ENCODE measurements at places on chromosomes 4 and X. TPM values are rescaled to one million over a fixed set of nuclear protein-coding genes. Genes with fewer than 3 reads are reported as not detected.

- peak; percentile 48 for DNase-seq
These were observed 80.4 kb upstream of the GPC4 start for GRCh38 chrX:133495464-133496391.

GRCh38 chr4:185213877-185214276 lies 4.5 kb downstream of the SNX25 start:
- no peak for DNase-seq

- DNase-seq = no peak
These were observed 325.6 kb downstream of the ARHGAP10 start for GRCh38 chr4:148057516-148057915.

GRCh38 chrX:125319646-125320521 lies at the start of gene TEX13C:
TSS of gene TEX13C (plus strand) at chrX:125319871. CDS start at chrX:125320120, 249 bp downstream.
- DNase-seq = no peak

GRCh38 chr4:56078866-56079265 lies 130.1 kb downstream of the CEP135 start:
- DNase-seq = no peak

- DNase-seq = no peak
These were observed 9.2 kb downstream of the NHSL2 start for GRCh38 chrX:71919886-71920285.

DNA sequence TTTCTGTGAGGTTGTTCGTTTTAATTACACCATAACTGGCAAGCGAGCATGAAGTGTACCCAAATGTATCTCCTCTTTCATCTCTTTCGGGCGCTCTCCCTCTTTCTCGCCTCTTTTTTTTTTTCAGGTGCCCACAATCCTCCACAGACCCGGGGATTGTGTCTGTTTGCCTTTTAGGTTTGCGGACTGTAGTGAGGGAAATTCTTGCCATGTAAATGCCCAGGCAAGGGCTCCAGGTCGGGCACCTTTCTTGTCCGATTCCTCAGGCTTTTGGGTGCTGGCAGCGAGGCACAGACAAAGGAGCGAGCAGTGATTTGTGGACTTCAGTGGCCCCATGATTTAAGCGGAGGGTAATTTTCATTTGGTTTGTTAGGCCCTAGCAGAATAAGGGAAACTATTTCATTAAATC lies 1.1 kb upstream of the PHOX2B start:
- DNase-seq = no peak

GRCh38 chr4:142318280-142318679 lies 527.8 kb downstream of the INPP4B start:
- DNase-seq = no peak

GRCh38 chr4:82588771-82589270 lies 27.0 kb upstream of the TMEM150C start:
- no peak for DNase-seq

- DNase-seq = no peak
These were observed 85.9 kb downstream of the ZAR1 start for GRCh38 chr4:48575964-48576363.

- peak; percentile 73 for DNase-seq
These were observed 2.9 kb downstream of the LETM1 start for GRCh38 chr4:1852904-1853623.

GRCh38 chrX:110743679-110744340 lies 51.8 kb downstream of the CHRDL1 start:
- DNase-seq = no peak

DNA sequence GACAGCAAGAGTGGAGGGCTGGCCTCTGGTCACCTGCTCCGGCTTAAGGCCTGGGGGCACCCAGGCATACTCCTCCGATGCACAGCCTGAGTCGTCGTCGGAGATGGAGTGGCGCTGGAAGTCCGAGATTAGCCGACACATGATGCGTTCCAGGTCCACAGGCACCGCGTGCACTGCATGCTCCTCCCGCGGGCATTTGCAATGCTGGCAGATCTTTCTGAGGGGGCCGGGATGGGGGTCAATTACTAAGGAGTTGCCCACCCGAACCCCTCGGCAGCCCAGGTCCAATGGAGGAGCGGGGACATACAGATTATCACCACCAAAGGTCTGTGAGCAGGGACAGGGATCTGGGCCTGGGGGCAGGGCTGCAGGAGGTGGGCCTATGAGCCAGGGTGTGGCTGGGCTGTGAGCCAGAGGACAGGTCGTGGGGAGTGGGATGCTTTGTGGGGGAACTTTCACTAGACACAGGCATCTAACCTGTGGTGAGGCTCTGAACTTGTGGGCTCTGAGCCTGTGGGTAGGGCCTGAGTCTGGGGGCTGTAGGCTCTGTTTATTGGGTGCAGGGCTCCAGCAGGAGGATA lies 2.4 kb downstream of the PRICKLE3 start:
- no peak for DNase-seq

- DNase-seq = peak; percentile 20
These were observed 13.4 kb downstream of the CTBP1 start for GRCh38 chr4:1235381-1236102.

- no peak for DNase-seq
These were observed 17.0 kb upstream of the LNX1 start for GRCh38 chr4:53608242-53608641.

GRCh38 chr4:128393101-128393704 lies 105.6 kb upstream of the PGRMC2 start:
- no peak for DNase-seq

DNA sequence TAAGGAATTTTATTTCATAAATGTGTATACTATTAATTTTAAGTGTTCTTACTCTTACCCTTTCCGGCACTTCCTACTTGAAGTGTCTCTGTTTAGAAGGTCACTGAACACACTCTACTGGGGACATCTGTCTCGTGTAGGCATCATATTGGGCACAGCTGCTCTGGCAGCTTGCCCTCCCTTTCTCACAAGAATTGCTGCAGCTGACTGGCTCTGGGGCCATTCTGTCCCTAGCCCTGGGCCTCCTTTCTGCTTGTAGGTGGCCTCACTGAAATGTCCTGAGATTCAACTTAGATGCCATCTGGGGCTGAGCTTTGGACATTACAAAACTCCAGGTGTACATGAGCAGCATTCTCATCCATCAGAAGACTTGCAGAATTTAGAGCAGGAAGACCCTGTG lies 49.6 kb downstream of the SMAD1 start:
- no peak for DNase-seq

- DNase-seq = no peak
These were observed 43.6 kb upstream of the BEX4 start for GRCh38 chrX:103171353-103171752.

DNA sequence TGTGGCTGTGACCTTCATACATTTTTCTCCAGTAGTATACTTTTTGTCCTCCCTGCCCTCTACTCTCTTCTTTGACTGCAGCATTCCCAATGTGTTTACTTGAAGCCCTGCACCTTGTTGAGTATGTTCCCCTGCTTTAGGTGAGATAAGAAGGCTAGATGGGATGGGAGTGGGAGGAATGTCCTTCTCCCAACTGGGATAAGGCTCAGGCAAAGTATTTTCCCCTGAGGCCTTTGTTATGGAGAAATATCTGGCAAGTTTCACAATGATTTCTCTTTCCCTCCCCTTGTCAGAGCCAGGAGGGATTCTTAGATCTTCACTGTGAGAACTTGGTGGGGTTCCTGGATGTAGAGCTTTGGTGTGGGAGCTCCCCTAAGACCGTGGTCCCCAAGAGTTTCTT lies 131.8 kb downstream of the CLCN5 start:
- no peak for DNase-seq

- DNase-seq = no peak
These were observed 48.4 kb downstream of the PTTG2 start for GRCh38 chr4:38008571-38009021.

- no peak for DNase-seq
These were observed 46.0 kb downstream of the HADH start for GRCh38 chr4:108035691-108036090.

DNA sequence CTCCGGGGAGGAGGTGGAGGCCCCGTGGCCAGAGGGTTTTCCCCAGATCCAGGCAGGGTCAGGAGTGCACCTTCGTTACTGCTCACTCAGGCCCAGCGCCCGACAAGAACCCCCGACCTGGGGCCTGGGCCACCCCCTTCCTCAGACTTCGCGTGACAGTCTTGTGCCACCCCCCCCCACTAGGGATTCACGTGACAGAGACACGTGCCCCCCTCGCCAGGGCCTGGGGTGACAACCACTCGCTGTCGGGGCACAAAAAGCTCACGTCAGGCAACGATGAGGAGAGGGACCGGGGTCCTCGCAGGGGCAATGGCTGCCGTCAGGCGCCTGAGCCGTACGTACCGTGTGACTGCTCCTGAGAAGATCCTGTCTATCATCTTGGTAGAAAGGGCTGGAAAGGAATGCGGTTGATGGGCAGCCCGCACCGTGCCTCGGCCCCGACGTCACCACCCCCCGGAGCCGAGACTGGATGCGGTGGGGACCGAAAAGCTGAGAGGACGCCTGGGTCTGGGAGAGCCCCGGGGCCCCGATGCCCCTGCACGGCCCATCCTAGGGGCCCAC lies 23.0 kb upstream of the GTPBP6 start:
- peak; percentile 35 for DNase-seq

GRCh38 chrX:64975491-64975890 lies 759 bp downstream of the ZC4H2 start:
- peak; percentile 37 for DNase-seq

- no peak for DNase-seq
These were observed 5.7 kb downstream of the TRIM75 start for GRCh38 chr4:165059386-165059785.

GRCh38 chr4:76545226-76545884 lies 110.3 kb downstream of the SHROOM3 start:
- no peak for DNase-seq

DNA sequence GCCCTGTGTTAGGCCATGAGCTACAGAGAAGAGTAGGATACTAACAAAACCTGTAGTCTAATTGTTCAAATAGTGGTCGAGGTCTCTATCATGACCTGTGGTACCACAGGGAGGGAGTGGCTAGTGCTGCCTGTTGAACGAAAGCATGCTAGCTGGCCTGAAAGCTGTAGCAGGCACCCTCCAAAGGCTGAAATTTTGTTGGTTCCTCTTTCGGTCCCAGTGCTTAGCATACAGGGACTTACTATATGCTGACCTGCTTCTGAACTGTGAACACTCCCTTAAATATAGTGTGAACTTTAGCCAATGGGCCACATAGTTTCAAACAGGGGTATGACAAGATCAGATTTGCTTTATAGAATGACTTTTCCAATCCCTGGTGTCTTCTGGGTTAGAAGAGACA lies 113.4 kb downstream of the PJA1 start:
- DNase-seq = no peak

DNA sequence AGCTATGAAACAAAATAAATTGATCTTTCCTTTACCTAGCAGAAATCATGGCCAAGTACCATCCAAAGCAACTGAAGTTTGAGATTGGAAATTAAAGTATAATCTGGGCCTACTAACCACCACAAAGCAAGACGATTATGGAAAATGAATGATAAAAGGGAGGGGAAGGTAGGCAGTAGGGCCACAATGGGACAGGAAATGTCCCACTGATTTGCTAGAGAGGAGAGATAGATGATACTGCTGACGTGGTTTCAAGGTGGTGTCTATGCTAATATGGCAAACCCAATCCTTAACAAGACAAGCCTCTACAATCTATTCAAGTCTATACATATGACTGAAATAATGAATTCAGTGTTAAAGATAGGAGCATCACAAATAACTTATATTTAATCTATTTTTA lies 6.1 kb downstream of the TMPRSS11F start:
- no peak for DNase-seq

DNA sequence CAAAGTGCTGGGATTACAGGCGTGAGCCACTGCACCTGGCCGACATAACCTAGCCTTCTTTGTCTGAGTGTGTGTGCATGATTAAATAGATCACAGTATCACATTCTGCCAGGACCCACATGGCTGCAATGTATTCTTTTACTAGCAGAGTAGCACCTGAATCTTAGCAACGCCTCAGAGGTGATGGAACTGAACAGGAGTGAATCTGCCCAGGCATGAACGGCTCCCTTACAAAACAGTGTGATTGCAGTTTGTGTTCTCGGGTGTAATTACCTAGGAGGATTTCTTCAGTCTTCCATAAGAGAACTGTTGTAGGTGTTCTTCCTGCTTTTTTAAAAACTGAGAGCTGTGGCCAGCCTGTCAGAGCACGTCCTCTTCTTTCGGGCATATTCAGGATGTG lies 122.7 kb upstream of the STS start:
- no peak for DNase-seq

- no peak for DNase-seq
These were observed 135.8 kb upstream of the TBL1X start for GRCh38 chrX:9329056-9329455.

GRCh38 chr4:163554870-163555465 lies 60.5 kb downstream of the TMA16 start:
- no peak for DNase-seq

GRCh38 chr4:122090989-122091388 lies 61.1 kb upstream of the BLTP1 start:
- no peak for DNase-seq

- DNase-seq = no peak
These were observed 86.8 kb downstream of the PPP1R2C start for GRCh38 chrX:42691196-42691595.

SRPK3 gene
- total RNA-seq = 4.6 TPM

TNMD gene
- total RNA-seq = 0.60 TPM

PRRG3 gene
- total RNA-seq = 0.06 TPM

ZNF718 gene
- 7.4 TPM for total RNA-seq

MGAT4D gene
- not detected for total RNA-seq

SHOX gene
- 0.22 TPM for total RNA-seq

ATRX gene
- 108 TPM for total RNA-seq

FRMD7 gene
- not detected for total RNA-seq

SLIT2 gene
- 37.3 TPM for total RNA-seq

CNGA1 gene
- total RNA-seq = 2.2 TPM

CPZ gene
- 2.6 TPM for total RNA-seq

ERCC6L gene
- total RNA-seq = 0.22 TPM

IBSP gene
- not detected for total RNA-seq

MAGIX gene
- 9.5 TPM for total RNA-seq

IGFBP7 gene
- total RNA-seq = 225 TPM

RAB9B gene
- total RNA-seq = 8.0 TPM

ZXDA gene
- 5.5 TPM for total RNA-seq
